Stimulated activated CD8-positive, alpha-beta memory T cell treated with anti-CD3 and anti-CD28 coated beads, Interleukin-4, amount 100 ng/mL, for 4 hours (primary cell): ENCODE measurements at places on chromosomes 7 and 10.

- DNase-seq, result no peak
Observed at GRCh38 chr10:119981826-119982225, 89.3 kb downstream of the SEC23IP start.

- DNase-seq, result no peak
Observed at GRCh38 chr10:124918906-124919305, 23.0 kb upstream of the ZRANB1 start.

- DNase-seq, result no peak
Observed at GRCh38 chr7:124630395-124630794, 135.2 kb downstream of the GPR37 start.

GRCh38 chr7:52547308-52547910, 488.0 kb upstream of the POM121L12 start:
- DNase-seq, result no peak

DNA sequence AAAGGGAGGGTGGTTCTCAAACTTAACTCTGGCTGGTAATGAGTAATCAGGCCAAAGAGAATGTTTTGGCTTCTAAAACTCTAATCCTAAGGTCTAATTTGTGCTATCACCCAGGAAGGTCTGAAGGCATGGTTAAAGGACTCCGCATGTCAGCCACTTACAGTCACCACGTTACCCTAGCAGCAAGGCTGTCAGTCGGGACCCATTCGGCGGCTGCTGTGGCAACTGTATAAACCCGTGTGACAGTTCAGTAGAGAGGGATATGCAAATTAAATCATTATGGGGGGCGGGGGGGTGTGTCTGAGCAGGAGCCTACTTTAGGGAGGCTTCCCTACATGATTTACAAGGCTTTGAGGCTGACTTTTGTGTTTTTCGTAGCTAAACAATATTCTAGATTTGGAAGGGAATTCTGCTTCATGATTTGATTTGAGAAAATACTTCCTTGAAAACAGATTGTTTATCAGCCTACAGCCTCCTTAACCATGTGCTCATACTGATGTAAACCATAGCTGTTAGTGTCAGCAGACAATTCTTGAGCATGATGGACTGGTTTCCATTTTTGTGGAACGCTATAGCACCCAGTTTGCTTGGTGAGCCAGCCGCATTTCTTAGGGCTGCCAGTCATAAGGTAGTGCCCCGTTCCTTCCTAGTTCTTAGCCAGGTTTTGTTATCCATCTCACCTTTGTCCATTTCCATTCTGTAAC, 284.4 kb downstream of the USP6NL start:
- no peak for DNase-seq

DNA sequence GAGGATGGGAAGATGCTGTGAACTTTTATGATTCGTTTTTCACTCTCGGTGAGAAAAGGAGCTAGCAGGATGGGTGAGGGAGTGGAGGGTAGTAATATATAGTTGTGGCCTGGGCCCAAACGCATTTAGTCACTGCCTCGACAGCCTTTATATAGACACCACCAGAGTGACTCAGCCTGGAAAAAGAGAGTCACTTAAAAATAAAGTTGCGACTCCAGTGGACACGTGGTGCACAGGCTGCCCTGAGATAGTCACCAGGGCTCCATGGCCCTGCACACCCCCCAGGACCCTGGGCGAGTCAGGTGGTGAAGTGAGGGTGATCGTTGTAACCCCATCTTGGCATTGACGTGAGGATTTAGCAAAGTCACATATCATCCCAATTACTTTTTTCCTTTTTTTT, 106.7 kb downstream of the CUX1 start:
- DNase-seq, result no peak

- no peak for DNase-seq
Observed at GRCh38 chr7:63789378-63790176, 209.1 kb upstream of the ZNF722 start.

- no peak for DNase-seq
Observed at GRCh38 chr10:77442699-77443189, 194.9 kb downstream of the KCNMA1 start.

DNA sequence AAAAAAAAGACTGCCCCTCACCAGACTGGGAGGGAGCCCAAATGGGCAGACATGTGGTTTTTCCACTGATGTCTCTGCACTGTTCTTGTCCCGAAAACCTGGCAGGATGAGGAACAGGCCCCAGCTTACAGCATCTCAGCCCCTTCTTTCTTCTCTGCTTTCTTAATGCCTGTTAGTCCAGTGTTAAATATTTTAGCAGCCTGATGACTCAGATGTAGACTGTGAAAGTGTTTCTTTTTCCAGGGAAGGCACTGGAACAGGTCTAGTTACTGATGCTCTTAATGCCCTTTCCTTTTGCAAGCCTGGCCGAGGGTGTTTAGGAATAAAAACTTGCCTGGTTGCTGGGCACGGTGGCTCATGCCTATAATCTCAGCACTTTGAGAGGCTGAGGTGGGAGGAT, 107.7 kb downstream of the TACC2 start:
- no peak for DNase-seq

DNA sequence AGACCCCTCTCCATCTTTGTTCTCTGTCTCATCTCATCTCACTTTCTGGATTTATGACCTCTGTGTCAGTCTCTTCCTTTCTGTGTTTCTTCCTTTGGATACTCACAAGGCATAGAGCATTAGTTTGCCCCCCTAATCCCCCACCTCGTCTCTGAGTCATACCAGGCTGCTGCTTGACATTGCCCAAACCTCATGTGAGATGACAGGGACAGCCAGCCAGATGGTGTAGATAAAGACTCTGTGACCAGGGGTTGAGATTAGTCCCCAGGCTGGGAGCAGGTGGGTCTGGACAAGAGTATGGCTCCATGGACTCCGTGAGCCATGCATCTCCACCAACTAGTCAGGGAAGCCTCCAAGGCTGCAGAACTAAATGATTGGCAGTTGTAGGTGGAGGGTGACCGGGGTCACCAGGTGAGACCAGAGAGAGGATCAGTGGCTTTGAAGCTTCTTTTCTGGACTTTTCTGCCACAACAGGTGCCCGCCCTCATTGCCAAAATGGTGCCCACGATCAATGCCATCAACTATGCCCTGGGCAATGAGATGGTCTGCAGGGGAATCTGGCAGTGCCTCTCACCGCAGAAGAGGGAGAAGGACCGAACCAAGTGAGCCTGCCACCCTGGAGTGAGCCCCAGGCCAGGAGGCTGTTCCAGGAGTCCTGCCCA, 13.3 kb downstream of the RGR start:
- no peak for DNase-seq

GRCh38 chr10:57692255-57692980, 575.3 kb downstream of the IPMK start:
- no peak for DNase-seq

DNA sequence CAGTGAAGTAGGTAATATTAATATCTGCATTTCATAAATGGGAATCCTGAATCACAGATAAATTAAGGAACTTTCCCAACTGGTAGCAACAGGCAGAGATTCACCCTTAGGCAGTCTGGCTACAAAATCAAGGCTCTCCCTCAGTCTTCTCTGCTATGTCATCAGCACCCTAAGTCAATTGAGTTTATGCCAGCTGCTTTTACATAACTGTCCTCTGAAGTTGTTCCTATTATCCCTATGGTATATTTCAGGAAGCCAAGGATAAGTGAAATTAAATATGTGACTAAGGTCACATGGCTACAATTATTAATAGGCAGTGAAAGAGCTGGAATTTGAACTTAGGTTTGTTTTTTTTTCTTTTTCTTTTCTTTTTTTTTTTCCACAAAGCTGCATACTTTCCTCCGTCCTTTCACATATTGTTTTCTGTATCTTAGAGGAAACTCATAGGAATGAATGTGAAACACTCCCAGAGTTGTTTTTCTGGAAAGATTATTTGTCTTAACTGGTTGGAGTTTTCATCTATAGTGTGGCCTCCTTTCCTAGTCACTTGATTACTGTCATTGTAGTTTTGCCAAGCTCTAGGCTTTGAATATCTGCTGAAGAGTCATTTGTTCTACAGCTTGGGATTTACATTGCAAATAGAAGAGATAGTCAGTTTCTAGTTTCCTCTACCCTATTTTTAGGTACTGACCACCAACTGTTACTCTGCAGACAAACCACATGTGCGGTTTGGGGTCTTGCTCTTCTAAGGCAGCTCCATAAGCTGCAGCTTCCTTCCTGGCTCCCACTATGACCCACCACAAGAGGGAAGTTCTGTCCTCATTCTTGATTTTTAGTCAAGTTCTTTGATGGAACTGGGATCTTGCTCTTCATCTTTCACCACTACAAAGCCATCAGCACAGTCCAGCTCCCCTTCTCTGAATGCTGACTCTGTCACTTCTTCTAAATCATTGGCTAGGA, 338.0 kb upstream of the KIAA1217 start:
- no peak for DNase-seq

GRCh38 chr7:121402701-121403100, 6.6 kb upstream of the FAM3C start:
- DNase-seq, result no peak

DNA sequence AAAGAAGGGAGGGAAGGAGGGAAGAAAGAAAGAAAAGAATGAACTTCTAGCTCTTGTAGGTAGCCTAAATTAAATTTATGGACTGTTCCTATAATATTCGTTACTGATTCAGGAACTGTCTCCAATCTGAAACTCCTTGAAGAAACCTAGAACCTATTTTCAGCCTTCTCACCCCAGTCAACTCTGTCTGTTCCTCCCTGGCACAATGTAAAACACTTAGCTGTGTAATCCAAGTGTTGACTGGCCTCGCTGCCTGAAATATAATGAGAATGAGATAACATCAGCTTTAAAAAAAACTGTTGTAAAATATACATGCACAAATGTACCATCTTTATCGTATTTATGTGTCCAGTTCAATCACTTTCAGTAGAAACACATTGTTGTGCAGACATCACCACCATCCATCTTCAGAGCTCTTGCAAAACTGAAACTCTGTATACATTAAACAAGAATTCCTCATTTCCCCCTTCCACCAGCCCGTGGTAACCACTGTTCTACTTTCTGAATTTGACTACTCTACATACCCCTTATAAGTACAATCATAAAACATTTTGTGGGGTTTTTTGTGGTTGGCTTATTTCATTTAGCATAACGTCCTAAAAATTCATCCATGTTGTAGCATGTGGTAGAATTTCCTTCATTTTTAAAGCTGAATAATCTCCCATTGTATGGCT, 6.3 kb upstream of the C7orf33 start:
- no peak for DNase-seq

DNA sequence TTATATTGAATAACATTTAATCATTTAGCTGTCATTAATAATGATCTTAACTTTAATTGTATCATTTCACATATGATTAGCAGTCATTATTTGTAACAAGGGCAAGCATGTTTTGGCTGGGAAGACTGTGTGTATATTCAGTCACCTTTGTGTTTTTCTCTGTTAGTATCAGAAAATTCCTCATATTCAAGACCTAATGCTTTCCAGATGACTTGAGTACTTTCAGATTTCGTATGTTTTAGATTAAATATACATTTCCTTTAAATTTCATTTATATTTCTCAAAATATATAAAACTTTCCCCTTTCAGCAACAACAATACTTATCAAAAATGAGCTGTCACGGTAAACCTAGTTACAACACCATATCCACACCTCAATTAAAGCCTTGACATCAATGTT, 6.3 kb upstream of the CACNA2D1 start:
- DNase-seq, result no peak

- DNase-seq, result no peak
Observed at GRCh38 chr7:25369786-25370185, 141.5 kb upstream of the NPVF start.

DNA sequence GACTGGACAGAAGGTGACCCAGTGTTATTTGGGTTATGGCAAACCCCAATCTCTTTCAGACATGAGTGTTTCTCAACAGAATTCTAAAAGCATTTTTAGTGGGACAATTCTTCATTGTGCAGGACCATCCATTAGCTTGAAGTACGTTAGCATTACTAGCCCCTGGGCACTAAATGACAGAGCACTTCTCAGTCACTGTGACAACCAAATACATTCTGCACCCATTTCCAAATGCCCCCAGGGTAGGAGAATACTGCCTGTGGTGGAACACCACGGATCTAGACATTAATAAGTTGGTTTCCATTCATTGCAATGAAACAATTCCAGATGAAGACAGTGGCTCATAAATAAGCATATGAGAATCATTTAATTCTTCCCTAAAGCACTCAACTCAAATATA, 102.4 kb upstream of the FRMD4A start:
- DNase-seq, result no peak

GRCh38 chr7:34090816-34091215, 185.5 kb downstream of the BMPER start:
- DNase-seq, result no peak

DNA sequence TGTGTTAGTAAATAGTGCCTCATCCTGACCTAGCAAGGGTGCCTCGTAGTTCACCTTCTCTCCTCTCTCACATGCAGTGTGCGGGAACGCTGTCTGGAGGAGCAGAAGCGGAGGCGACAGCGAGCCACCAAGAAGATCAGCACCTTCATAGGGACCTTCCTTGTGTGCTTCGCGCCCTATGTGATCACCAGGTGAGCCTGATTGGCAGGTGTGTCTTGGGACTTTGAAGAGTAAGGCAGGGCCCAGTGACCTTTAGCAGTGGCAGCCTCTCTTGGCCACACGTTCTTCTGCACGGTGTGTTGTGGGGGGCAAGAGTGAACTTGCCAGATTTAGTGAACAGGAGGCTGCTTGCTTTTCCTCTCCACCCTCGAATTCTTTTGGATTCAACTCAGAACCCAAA, 8.6 kb downstream of the GPR26 start:
- no peak for DNase-seq

- no peak for DNase-seq
Observed at GRCh38 chr7:37738321-37738720, 54.8 kb downstream of the GPR141 start.

GRCh38 chr7:159031135-159031701, 113.4 kb downstream of the VIPR2 start:
- DNase-seq, result no peak

DNA sequence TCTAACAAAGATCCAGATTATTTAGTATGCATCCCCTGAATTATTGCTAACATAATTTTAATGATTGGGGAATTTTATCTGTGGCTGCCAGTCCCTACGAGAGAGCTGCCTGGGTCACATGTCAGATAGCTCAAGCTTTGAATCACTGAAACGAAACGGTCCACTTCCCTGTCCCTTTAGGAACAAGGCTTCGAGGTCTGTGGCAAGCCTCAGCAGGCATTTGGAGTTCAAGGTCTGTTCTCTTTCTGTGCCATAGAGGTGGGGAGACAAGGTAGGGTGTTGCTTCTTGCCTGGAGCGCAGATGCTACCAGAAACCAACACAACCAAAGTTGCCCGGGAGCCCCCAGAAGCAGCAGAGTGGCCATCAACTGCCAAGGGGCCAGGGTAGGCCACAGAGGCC, 13.9 kb upstream of the SH2D4B start:
- no peak for DNase-seq
